Body of pancreas (tissue), 4 donors: ENCODE measurements at places on chromosomes 6 and 20.

- no peak for DNase-seq
These were observed 793 bp upstream of the PDSS2 start for GRCh38 chr6:107460083-107460631.

- DNase-seq: peak; percentile 86
These were observed 8.0 kb upstream of the IER3 start for GRCh38 chr6:30752157-30752927.

DNA sequence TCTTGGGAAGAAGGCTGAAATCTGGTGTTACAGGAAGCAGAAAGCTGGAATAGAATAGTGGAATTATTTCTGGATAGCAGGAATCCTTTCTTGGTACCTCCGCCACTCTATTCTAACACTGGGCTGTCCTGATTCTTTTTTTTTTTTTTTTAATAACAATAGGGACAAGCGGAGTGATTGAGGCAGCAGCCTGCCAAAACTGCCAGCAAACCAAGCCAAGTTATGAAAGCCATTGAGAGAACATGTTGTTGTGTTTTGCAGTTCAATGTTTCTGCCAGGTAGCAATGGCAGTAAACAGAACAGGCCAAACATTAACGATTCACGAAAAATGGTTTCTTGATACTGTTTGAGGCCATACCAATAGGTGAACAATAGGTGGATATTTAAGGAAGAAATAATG, 47.1 kb downstream of the SLC26A8 start:
- no peak for DNase-seq

DNA sequence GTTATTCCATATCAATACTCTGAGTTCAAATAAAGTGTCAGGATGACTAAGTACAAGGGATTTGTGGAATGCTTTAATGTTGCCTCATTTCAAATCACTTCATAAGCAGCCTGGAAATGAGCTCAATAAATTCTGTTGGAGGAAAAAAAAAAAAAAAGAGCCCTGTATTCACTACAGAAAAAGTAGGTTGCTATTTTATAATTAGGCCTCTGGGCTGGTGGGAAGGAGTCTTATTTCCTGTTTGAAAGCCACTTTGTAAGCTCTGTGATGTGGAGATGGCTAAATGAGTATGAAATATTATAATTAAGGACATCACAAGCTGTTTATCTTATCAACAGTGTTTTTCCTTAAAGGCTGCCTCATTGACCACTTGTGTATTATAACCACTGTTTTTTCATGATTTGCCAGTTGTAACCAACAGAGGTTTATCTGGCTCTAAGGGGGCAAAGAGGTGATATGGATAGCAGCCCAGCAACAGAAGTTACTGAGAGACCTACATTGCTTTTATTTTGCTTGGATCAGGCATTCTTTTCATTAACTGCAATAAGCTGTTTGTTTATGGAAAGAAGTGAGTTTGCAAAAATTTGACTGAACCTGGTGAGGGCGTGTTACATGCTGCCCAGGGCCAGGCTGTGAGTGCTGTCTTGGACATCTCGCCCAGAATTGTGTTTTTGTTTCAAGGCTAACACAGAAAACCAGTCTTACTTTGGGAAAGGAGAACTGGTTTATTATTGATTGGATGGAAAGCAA, 563.3 kb upstream of the MAP3K7 start:
- DNase-seq: no peak
